Heart right ventricle (tissue), 16 donors: ENCODE measurements at places on chromosomes 16 and 17. TPM values are rescaled to one million over a fixed set of nuclear protein-coding genes. Genes with fewer than 3 reads are reported as not detected.

- H3K36me3 ChIP-seq, result no peaks in the 10 kb centered on the region
- no peaks in the 10 kb centered on the region for H3K4me1 ChIP-seq
- DNase-seq, result no peak
- no peaks in the 10 kb centered on the region for H3K27me3 ChIP-seq
These were observed 10.9 kb upstream of the CACNG4 start for GRCh38 chr17:66953630-66954020.

DNA sequence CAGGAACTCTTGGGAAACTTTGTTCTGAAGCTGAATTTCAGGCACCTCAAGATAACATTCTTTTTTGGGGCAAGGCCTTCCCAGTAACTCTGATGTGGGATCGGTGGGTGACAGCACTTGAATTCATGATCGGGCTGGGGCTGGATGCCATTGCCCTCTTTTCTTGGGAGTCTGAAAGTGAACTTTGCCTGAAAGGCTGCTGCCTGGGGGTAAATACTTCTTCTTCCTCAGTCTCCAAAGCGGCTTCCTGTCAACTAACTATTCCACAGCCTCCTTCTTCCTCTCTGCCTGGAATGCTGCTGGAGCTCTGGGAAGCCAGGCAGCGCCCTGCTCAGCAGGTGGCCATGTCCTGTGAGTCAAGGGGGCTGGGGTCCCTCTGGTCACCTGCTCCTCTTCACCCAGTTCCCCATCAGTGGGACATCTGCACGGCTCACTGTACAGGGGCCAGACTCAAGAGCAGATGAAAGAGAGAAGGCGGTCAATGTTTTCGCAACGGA lies 79.5 kb downstream of the WIPI1 start:
- peaks cover 54% of the 10 kb centered on the region for H3K4me1 ChIP-seq
- no peaks in the 10 kb centered on the region for H3K27me3 ChIP-seq
- peak overlapping the region; percentile 94 for H3K27ac ChIP-seq
- DNase-seq, result no peak
- no peaks in the 10 kb centered on the region for H3K36me3 ChIP-seq
- H3K4me3 ChIP-seq, result peak overlapping the region; percentile 36

- H3K36me3 ChIP-seq, result no peaks in the 10 kb centered on the region
- no peak overlapping the region for H3K27ac ChIP-seq
- no peaks in the 10 kb centered on the region for H3K27me3 ChIP-seq
- no peak for DNase-seq
- no peak overlapping the region for H3K4me3 ChIP-seq
These were observed 225.6 kb downstream of the MSI2 start for GRCh38 chr17:57481910-57482391.

- no peaks in the 10 kb centered on the region for H3K36me3 ChIP-seq
- DNase-seq, result no peak
- H3K4me3 ChIP-seq, result no peak overlapping the region
- H3K4me1 ChIP-seq, result no peaks in the 10 kb centered on the region
- H3K27ac ChIP-seq, result no peak overlapping the region
These were observed 129.3 kb upstream of the AXIN2 start for GRCh38 chr17:65690626-65691310.

GRCh38 chr16:6111390-6111789 lies 1013.8 kb upstream of the EEF2KMT start:
- H3K27me3 ChIP-seq, result no peaks in the 10 kb centered on the region
- no peaks in the 10 kb centered on the region for H3K36me3 ChIP-seq
- no peak overlapping the region for H3K4me3 ChIP-seq

DNA sequence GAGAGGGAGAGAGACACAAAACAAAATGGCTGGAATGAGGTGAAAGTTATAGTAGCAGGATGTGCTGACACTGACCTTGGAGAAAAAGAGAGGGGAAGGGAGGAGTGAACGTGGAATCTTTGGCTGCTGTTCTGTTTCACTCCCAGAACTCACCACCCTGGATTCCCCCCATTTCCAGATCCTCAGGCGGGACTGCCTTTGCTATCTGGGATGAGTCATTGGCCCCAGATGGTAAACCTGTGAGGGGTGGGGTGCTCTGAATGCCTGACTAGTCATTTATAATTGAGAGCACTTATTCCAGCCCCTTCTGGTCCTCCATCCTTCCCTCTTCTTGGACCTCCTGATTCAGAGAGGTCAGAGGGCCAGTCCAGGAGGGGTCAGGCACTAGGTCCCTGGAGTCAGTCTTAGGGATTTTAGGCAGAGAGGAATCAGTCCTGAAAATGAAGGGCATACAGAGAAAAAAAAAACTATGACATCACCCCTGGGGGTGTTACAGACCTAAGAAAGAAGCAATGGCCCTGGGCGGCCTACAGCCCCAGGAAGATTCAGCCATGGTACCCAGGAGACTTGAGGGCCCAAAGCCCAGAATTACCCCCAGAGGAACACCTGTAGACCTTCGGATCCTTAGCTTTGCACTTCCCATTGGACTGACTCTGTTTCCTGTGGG lies 2.2 kb upstream of the ZG16 start:
- no peaks in the 10 kb centered on the region for H3K27me3 ChIP-seq
- no peak for DNase-seq
- H3K36me3 ChIP-seq, result no peaks in the 10 kb centered on the region
- no peak overlapping the region for H3K27ac ChIP-seq
- H3K4me3 ChIP-seq, result no peak overlapping the region

- H3K27ac ChIP-seq, result no peak overlapping the region
- H3K27me3 ChIP-seq, result no peaks in the 10 kb centered on the region
- no peak for DNase-seq
- no peak overlapping the region for H3K4me3 ChIP-seq
These were observed 344.5 kb downstream of the SEC14L1 start for GRCh38 chr17:77485089-77485833.

- no peak overlapping the region for H3K27ac ChIP-seq
- no peak overlapping the region for H3K4me3 ChIP-seq
- peaks cover 95% of the 10 kb centered on the region for H3K36me3 ChIP-seq
These were observed 31.3 kb downstream of the KATNB1 start for GRCh38 chr16:57766714-57767348.

DNA sequence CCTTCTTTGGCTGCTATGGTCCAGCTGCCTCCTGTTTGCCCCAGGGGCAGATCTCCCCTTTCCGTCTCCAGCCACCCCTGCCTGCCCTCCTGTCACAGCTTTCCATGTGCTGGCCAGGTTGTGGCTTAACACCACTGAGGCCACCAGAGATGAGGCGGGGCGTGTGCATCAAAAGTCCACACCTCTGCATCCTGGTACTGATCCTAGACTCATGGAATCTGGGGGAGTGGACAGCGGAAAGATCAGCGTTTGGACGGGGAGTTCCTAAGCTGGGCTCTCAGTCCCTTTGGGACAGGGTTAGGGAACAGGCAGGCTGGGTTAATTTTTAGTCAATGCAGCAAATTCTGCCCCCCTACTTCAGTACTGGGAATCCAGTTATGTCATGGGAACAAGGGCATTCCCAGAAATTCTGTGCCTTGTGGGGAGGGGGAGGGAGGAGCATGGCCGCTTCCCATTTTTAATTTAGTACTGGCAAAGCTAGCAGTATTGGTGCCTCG lies 3.9 kb downstream of the IGFBP4 start:
- no peak for DNase-seq
- H3K4me3 ChIP-seq, result peak overlapping the region; percentile 87
- H3K4me1 ChIP-seq, result peaks cover 32% of the 10 kb centered on the region
- no peaks in the 10 kb centered on the region for H3K36me3 ChIP-seq
- H3K27me3 ChIP-seq, result no peaks in the 10 kb centered on the region

DNA sequence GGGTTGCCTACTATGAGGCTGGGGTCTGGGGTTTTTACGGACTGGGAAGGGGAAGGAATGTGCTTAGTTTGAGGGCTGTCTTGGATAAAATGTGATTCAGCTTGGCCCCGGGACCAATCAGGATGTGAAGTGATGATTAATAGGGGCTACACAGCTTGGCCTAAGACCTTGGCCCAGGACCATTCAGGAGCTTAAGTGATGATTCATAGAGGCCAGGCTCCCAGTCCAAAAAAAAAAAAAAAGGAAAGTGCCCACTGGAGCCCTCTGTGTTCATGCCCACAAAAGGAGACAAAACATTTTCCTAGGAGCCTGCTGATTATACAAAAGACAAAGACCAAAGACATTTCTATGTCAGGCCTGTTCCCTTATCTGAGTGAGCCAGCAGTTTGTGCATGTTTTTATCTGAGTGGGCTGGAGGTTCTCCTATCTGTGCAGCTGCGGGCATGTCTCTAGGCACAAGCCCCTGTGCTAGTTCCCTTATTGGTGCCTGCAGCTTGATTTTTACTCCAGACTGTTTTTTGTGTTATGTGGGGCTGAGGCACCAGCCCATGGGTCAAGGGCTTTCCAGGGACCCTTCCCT lies 898.2 kb upstream of the GOT2 start:
- H3K27ac ChIP-seq, result no peak overlapping the region
- no peaks in the 10 kb centered on the region for H3K27me3 ChIP-seq
- no peaks in the 10 kb centered on the region for H3K4me1 ChIP-seq
- no peaks in the 10 kb centered on the region for H3K36me3 ChIP-seq
- DNase-seq, result no peak

GRCh38 chr17:6575596-6575988 lies 19.2 kb upstream of the PITPNM3 start:
- DNase-seq, result no peak
- H3K4me1 ChIP-seq, result peaks cover 16% of the 10 kb centered on the region
- H3K4me3 ChIP-seq, result no peak overlapping the region

GRCh38 chr16:82331397-82331796 lies 161.4 kb upstream of the MPHOSPH6 start:
- no peaks in the 10 kb centered on the region for H3K36me3 ChIP-seq
- no peaks in the 10 kb centered on the region for H3K4me1 ChIP-seq
- H3K27me3 ChIP-seq, result no peaks in the 10 kb centered on the region
- no peak overlapping the region for H3K4me3 ChIP-seq
- no peak overlapping the region for H3K27ac ChIP-seq

DNA sequence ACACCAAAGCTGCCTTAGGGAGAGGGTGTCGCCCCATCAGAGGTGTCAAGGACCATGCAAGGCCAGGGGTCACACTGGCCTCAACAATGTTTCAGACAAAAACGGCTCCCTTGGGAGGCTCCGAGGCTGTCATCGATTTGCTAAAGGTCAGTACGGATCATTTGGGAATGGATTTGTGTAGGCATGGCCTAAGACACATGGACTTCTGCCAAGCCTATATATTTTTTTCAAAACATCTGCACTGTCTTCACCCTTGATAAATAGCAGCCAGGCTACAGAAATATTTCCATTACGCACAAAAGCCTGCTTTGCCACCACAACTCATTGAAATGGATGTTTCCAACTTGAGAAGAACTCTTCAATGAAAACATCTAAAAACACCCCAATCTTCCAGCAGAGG lies 10.3 kb downstream of the CUEDC1 start:
- no peaks in the 10 kb centered on the region for H3K36me3 ChIP-seq
- H3K4me3 ChIP-seq, result no peak overlapping the region
- H3K4me1 ChIP-seq, result peaks cover 93% of the 10 kb centered on the region
- peak overlapping the region; percentile 7 for H3K27ac ChIP-seq
- no peak for DNase-seq

DNA sequence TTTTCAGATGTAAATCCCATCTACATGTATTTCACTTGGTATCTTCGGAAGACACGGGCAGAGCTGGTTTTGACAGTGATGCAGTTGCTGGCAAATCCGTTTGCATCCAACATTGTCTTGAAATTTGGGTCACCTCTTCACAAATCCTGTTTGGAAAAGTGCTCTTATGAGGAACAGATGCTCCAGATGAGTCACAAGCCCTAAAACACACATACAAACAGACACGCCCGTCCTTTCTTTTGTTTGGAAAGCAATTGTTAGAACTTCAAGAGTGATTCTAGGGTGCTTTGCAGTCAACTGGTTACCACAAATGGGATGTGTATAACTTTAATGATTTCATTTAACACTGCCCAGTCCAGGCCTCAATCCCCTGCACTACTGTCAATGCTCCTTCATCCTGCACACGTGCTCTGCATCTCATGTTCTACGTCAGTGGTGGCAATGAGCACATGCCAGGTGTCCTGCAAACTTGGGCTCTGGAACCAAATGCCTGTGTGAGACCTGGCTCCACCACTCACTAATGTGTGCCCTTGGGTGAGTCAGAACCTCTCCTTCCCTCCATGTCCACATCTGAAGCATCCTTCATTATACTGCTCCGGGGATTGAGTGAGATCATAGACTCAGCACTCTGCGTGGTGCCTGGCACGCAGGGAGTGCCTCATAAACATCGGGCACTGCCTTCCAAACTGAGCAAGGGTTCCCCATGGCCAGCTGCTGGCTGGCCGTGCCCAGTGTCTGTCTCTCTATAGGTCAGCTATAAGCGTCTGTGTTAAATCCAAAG lies 19.3 kb upstream of the FOXF1 start:
- H3K4me3 ChIP-seq, result no peak overlapping the region
- no peaks in the 10 kb centered on the region for H3K4me1 ChIP-seq
- H3K27me3 ChIP-seq, result peaks cover 100% of the 10 kb centered on the region
- DNase-seq, result no peak
- H3K36me3 ChIP-seq, result no peaks in the 10 kb centered on the region

GRCh38 chr17:58507123-58507634 lies 7.3 kb downstream of the MTMR4 start:
- no peak for DNase-seq
- H3K36me3 ChIP-seq, result peaks cover 74% of the 10 kb centered on the region
- peak overlapping the region; percentile 70 for H3K27ac ChIP-seq

DNA sequence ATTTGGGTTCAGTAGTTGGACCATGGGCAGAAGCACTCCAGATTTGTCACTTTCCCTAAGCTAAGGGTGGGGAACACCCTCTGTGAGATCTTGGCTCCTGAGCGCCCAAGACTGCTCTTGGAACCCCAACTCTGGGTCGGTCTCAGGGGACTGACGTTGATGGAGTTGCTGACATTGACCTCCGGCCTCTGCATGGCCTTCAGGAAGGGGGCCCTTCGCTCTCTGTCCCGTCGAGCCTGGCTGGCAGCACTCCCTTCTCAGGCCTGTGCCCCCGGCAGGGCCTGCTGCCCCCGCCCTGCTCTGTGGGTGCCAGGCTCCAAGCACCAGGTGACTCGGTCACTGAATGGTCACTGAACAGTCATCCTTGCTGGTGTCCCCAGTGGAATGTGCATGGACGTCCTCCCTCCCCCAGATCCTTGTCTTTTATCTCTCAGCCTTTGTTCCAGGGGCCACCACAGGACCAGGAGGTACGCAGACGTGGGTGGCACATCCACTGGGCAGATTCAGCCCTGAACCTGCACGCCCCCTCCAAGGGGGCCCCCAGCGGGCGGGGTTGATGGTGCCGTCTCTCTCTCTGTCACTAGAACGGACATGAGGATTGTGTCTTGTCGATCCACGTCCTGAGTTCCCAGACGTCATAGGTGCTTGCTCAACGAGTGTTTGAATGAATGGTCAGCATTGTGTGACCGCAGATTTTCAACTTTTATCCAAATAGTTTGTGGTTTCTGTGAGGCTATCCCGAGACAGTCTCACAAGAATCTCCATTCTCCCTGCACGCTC lies 314.5 kb downstream of the SEC14L1 start:
- peaks cover 94% of the 10 kb centered on the region for H3K4me1 ChIP-seq
- H3K27me3 ChIP-seq, result no peaks in the 10 kb centered on the region
- no peak overlapping the region for H3K4me3 ChIP-seq
- H3K36me3 ChIP-seq, result no peaks in the 10 kb centered on the region

Gene SLC6A2
- total RNA-seq, result not detected

Gene TOB1
- total RNA-seq, result 110 TPM

Gene CLEC16A
- 23.3 TPM for total RNA-seq

Gene NKD1
- 0.34 TPM for total RNA-seq

Gene CCL16
- not detected for total RNA-seq

Gene TPPP3
- 8.7 TPM for total RNA-seq

Gene SLFN14
- not detected for total RNA-seq

Gene TAT
- total RNA-seq, result not detected

Gene OR2C1
- not detected for total RNA-seq

Gene KRTAP9-2
- total RNA-seq, result not detected

Gene PIK3R5
- 2.4 TPM for total RNA-seq

Gene TM4SF5
- not detected for total RNA-seq
